T-helper 22 cell (primary cell): ENCODE measurements at places on chromosomes 2 and 18.

DNA sequence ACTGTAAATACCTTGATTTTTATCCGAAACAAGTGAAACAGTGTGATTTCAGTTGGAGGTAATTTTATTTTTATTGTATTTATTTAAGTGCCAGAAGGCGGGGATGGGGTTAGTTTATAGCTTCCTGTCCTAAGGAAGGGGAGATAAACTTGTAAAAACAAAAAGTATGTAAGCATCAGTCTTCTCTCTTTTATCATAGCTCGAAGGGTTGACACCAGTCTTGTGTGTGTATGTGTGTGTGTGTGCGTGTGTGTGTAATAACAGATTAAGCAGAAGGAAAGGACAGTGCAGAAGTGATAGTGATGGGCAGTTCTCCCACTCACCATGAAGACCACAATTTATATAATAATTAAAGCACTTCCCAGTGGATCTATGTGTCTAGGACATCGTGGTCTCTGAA, 793.3 kb downstream of the PLCL1 start:
- DNase-seq = no peak

- no peak for DNase-seq
Measured at GRCh38 chr18:78408623-78409022, 571.0 kb upstream of the SALL3 start.

- DNase-seq = no peak
Measured at GRCh38 chr18:65349635-65350034, 401.2 kb upstream of the CDH7 start.

DNA sequence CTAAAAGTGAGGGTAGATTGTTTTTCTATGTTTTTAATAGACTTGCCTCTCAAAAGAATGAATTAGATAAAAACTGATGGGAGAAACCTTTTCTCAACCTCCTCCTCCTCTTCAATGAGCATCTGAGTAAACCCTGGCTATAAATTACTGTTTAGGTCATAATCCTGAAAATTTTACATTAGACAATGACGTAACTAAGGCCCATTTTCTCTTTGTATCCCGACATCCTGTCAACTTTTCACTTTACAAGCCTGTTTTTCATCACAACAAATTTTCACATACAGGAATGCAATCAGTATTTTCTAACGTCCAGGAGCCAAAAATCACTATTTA, 1.3 kb downstream of the SPIRE1 start:
- DNase-seq = no peak

GRCh38 chr2:42316910-42317309, 44.1 kb downstream of the COX7A2L start:
- DNase-seq = no peak

GRCh38 chr2:99424371-99424770, 65.4 kb downstream of the REV1 start:
- no peak for DNase-seq

DNA sequence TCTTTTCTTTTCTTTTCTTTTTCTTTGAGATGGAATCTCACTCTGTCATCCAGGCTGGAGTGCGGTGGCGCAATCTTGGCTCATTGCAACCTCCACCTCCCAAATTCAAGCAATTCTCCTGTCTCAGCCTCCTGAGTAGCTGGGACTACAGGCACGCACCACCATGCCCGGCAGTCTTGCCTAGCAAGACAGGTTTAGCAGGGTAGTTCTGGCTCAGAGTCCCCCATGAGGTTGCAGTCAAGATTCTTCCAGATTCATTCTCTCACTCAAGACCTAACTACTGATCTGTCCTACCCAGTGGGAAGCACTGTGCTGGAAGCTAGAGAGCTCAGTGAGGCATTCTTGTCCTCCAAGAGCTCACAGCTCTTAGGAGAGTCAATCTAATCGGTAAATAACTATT, 17.6 kb upstream of the ZAP70 start:
- DNase-seq = no peak

- no peak for DNase-seq
Measured at GRCh38 chr2:45771261-45771660, 119.8 kb downstream of the PRKCE start.

DNA sequence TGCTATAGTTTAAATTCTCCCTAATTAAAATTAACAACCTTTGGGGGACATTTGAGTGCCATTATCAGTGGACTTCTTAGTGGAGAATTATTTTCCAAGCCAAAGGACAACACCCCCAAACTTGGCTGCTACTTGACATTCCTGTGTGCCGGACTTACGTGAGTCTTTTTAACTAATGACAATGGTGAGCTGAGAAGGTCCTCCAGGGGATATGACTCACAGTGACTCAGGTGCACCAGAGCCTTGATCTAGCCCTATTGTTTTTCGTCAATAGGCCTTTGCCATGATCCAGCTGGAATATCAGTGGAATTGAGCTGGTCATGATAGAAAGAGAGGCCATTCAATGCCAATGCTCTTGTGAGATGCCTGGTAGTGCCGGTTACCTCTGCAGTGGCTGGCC, 118.1 kb upstream of the CXCR4 start:
- DNase-seq = no peak

DNA sequence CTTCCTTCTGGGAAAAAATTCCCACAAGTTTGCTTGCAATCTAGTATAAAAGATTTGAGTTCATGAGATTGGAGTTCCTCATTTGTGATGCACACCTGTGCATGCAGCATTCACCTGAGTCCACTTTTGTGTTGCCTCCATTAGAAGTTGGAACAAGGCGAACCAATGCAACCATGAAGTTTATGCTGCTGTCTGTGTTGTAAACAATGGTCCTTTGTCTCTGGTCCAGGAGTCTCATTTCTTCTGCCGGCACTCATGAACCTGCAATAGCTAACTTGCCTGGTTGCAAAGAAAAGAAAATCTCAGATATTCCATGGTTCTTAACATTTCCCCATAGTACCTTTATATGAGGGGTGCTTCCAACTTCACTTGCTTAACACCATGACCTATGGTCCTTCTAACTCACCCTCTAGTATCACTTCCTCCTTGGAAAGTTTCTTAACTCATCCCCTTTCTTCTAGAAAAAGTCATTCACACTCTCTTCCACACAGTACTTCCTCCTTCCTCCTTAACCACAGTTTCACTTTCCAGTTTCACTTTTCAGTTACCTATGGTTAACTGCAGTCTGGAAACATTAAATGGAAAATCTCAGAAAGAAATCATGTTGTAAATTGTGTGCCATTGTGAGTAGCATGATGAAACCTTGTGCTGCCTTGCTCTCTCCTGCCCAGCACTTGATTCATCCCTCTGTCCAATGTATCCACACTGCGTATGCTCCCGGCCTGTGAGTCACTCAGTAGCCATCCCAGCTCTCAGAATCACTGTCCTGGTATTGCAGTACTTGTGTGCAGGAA, 128.8 kb upstream of the TRIB2 start:
- no peak for DNase-seq
